NCI-H1694 treated with DMSO at 0.1 percent for 48 hours (cell line): ENCODE measurements at places on chromosomes 4 and X.

- no peak for DNase-seq
Measured at GRCh38 chr4:180538384-180539057, 1704.7 kb upstream of the TENM3 start.

DNA sequence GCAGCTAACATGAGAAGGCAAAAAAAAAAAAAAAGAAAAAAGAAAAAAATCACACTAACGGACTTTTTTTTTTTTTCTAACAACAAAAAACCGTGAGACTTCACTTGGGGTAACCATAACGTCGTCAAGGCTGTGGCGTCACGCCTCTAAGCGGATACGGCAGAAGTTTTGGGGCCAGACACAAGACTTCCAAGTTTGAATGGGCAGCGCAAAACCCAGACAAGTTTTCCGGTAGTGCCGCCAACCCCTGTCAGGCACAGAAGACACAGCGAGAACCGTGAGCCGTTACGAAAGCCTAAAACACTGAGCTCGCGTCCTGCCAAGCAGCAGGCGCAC, 556 bp upstream of the SMARCA5 start:
- no peak for DNase-seq

GRCh38 chr4:22356987-22357596, 158.8 kb downstream of the ADGRA3 start:
- DNase-seq, result peak; percentile 5

DNA sequence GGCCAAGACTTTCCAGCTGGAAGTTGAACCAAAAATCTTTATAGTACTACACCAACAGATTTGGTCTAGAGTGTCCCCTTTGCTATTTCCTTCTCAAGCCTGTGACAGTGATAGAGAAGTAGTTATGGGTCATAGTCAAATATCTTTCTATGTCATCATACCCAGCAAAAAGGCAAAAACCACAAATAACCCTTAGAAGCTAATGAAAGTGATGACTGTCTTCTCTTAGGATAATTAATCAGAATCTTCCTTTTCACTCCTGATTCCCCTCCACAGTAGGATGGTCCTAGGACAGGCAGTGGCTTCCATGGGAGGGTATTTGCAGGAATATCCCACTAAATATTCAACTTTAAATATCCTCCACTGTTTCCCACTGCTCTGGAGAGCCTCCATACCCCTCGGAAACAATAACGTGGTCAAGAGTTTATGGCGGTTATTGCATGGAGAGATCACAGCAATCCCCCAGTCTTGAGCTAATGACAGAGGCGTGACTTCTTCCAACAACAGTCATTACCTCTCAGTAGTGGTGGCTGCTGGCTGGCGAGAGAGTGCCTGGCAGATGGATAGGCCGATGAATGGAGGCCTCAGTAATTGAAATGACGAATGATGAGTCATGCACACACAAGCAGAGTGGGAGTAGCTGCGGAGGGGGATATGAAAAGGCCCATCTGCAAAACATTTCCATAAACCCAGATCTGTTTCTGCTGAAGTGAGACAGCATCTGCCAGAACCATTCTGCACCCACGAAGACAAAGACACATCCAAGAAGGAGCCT, 154.9 kb downstream of the STK32B start:
- no peak for DNase-seq

DNA sequence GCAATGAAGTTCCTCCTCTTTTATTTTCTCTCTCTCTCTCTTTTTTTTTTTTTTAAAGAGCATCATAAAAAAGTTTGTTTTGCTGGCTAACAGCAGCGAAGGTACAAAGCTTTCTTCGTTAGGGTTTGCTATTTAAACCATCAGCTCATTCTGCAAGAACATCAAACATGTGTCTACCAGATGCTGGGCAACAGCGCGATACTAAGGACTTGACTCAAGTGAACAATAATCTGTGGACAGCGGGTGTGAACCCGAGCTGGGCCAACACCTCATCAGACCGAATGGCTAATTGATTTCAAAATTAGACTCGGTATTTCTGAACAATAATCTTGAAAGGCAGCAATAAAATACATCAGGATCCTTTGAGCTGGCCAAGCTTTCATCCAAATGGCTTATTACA, 246.4 kb downstream of the FBXO8 start:
- DNase-seq, result no peak

- no peak for DNase-seq
Measured at GRCh38 chr4:44668526-44668925, 9.7 kb upstream of the GUF1 start.

- peak; percentile 75 for DNase-seq
Measured at GRCh38 chr4:6546681-6547447, 28.1 kb upstream of the MAN2B2 start.

- peak; percentile 37 for DNase-seq
Measured at GRCh38 chr4:3202836-3203820, 45.8 kb upstream of the MSANTD1 start.

DNA sequence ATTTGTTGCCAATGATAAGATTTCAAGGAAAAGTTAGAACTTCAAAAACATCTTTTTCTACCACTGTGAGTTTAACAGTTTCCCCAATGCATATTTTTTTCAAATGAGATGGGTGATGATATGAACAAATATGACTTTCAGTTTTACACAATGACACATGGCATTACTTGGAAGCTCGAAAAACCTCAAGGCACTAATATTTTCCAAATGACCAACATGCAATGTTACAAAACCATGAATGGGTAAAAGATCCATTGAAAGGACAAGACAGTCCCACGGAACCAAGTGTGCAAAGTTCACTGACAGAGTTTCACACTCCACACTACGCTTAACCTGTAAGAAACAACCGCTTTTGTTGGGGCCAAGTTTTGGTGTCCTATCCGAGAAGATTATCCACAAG, 84.5 kb downstream of the CD99L2 start:
- no peak for DNase-seq

DNA sequence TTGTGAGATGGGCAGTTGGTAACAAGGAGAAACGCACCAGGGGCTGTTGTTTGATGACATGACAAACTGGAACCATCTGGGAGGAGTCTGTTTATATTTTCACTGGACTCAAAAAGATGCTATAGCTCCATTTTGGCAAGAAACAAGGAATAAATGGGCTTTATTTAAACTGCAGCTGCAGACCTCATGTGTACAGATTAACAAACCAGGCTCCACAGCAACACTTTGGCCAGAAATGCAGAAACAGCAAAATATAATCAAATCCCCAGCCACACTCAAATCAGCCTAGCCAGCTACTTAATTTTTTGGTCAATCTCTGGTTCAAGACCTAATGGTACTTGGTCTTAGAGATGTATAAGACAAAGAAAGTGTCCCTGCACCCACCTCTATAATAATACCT, 52.7 kb downstream of the ASB9 start:
- DNase-seq, result no peak

DNA sequence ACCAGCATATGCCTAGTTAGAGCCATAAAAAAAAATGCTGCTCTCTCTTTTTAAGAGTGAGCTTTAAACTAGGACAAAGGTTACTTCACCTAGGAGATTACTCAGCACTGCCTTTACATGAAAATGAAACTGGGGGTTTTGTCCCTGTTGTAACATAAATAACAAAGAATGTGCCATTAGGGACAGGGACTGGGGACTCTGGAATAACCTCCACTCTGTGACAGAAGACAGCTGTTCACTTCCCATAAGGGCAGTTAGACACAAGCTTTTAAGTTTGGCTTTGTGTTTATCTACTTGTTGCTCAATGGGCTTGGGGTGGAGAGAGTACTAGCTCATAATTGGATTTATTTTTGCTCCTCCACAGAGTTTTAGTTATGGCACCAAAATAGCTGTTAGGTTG, 11.9 kb downstream of the ENPEP start:
- DNase-seq, result no peak

DNA sequence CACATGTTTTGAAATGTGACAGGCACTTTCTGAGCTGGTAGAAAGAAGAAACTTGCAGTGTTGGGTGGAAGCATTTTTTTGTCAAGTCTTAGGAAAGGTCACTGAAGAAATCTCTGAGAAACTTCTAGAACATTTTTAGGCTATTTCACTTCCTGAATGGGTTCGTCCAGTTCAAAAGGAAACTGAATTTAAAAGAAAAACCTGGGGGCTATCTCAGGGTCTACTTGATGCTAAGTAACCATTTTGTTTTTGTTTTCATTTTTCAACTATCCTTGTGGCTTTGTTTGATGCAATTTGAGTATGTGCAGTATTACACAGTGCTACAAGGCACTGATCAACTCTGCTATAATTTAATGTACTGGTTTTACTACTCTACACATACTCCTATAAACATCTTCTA, 34.0 kb upstream of the AMOT start:
- no peak for DNase-seq

DNA sequence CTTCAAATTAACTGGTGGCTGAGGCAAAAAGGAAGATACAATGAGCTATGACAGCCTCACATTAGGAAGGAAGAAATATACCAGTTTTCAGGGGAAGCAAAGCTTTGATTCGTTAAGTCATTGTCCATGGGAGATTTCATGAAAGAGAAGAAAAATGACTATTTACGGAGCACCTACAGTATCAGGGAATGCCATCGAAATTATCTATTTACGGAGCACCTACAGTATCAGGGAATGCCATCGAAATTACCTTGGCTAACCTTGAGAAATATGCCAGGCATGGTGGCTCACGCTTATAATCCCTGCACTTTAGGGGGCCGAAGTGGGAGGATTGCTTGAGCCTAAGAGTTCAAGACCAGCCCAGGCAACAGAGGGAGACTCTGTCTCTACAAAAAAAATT, 28.5 kb upstream of the IQSEC2 start:
- DNase-seq, result no peak

GRCh38 chr4:47155919-47156318, 124.6 kb downstream of the GABRB1 start:
- DNase-seq, result no peak

- no peak for DNase-seq
Measured at GRCh38 chr4:139581096-139581495, 25.1 kb upstream of the SETD7 start.

DNA sequence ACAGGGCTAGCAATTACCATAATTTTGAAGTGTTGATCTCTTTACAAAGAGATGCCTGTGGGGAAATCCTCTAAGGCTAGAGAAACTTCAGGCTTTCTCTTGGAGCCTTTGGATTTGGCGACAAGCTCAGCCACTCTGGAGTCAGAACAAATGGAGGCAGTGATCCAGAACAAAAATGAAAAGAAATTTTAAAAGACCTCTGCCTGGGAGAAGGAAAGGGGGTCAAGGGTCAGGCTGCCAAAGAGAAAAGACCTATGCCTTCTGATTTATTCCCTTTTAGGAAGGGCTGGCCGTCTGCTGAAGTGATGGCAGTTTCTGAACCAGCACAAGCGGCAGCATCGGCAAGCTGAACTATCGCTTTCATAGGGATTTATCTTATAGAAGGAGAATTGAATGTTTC, 140.8 kb upstream of the SFRP2 start:
- no peak for DNase-seq

- DNase-seq, result no peak
Measured at GRCh38 chrX:1600406-1601050, 9.1 kb downstream of the AKAP17A start.

GRCh38 chr4:114209584-114209983, 230.1 kb upstream of the ARSJ start:
- no peak for DNase-seq

- DNase-seq, result no peak
Measured at GRCh38 chr4:185211035-185211434, 1.6 kb downstream of the SNX25 start.

DNA sequence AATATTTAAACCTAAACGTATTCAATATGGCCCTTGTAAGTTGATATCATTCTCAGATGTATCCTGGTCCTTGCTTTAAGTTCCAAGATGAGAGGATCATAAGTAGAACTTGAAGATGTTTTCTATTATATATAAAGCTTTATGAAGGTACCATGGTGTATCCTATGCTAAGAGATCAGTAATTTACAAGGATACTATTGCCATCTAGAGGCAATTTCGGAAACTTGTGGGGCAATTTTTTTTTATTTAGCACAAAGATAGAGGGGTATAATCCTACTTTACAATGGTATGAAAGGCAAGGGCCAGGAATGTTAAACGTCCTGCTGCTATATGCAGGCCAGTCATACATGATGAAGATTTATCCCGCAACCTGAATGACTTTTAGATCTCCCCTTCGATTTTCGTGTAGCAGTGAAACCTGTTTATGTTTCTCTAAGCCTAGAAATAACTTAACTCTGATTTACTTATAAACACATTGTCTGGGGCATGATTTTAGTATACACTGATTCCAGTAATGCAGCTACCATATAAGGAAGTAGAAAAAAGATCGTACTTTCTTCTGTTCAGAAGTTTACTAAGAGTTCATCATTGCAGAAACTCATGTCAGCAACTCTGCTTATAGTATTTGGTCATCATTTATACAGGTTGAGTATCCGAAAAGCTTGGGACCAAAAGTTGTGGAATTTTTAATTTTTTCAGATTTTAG, 2.6 kb downstream of the SLC25A31 start:
- peak; percentile 55 for DNase-seq

DNA sequence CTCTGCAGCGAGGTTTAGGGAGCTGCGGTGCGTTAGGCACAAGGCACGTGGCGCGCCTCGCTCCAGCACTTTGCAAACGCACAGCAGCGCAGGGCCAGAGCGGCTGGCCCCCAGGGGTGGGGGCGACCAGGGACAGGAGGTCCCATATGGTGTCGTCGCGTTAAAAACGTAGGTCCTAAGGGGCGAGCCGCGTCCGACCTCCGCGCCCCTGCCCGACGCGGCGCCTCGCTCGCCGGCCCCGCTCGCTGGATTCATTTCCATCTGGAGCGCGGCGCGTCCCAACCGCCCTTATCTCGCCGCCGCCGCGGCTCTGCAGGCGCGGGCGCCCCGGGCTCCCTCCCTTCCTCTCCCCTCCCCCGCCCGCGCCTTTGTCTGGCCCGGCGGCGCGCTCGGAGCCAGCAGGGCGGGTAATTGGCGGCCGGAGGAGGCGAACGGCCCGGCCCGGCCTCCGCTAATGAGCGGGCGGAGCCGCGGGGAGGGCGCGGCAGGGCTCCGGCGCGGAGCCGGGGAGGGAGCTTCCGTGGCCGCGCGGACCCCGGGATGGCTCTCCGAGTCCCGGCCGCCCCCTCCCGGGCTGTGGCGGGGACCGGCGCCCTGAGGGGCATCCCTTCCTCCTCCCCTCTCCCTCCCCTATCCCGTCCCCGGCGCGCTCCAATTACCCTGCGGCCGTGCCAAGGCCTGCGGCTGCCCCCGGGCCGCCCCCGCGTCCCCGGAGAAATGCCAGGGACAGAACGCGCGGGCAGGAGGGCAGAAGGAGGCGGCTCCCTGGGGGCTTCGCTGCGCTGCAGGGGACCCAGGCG, 409.0 kb downstream of the BCOR start:
- no peak for DNase-seq

DNA sequence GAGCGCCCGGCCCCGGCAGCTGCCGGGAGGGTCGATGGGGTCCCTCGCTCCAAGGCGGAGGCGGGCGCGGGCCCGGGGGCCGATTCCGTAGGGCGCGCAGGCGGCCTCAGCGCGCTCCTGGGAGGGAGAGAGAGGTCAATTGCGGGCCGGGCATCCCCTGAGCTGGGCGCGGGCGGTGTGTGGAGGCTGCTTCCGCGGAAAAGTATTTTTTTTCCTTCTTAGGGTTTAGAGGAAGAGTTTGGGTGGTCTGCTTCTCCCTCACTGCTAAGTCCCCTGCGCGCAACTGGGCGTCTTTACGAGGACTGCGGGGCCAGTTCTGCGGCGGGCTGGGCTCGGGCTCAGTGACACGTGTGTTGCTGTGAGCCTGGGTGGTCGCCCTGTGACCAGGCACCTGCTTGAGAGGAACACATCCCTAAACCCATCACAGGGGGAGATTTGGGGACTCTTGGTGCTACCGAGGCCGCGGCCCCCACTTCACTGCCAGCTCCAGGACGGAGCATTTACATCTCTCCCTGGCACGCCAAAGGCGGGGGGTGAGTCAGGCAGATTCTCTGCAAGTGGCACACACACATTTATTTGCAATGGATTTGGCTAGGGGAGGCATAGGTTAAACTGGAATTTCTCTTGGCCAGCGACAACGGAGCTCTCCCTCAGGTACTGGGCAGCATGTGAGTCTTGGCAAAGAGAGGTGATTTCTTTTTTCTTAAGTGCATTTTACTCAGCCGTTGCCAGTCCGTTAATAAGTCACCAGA, 151.2 kb upstream of the SLC4A4 start:
- no peak for DNase-seq
